ENCODE measurements at places on chromosomes 11 and 22.
A peak's percentile ranks its signal among the peaks of the same experiment; 100 is the strongest.

GRCh38 chr22:25368271-25368670 is 148.8 kb downstream of the CRYBB2 start:
- no peak for DNase-seq

GRCh38 chr11:1122664-1123002 is 35.1 kb upstream of the MUC5AC start:
- no peak for DNase-seq

- DNase-seq, result no peak
Measured at GRCh38 chr22:44442851-44443595, 55.0 kb downstream of the RTL6 start.

GRCh38 chr11:10878408-10879214 is 20.8 kb upstream of the ZBED5 start:
- peak; percentile 86 for DNase-seq

GRCh38 chr22:32951076-32951806 is 106.9 kb downstream of the SYN3 start:
- DNase-seq, result no peak

GRCh38 chr11:31783252-31783651 is 27.9 kb downstream of the PAX6 start:
- DNase-seq, result no peak

- no peak for DNase-seq
Measured at GRCh38 chr11:82194521-82194920, 539.1 kb downstream of the FAM181B start.

GRCh38 chr11:63945477-63946163 is 6.8 kb downstream of the NAA40 start:
- peak; percentile 55 for DNase-seq

- no peak for DNase-seq
Measured at GRCh38 chr22:32204040-32204855, 625 bp downstream of the RFPL2 start.

DNA sequence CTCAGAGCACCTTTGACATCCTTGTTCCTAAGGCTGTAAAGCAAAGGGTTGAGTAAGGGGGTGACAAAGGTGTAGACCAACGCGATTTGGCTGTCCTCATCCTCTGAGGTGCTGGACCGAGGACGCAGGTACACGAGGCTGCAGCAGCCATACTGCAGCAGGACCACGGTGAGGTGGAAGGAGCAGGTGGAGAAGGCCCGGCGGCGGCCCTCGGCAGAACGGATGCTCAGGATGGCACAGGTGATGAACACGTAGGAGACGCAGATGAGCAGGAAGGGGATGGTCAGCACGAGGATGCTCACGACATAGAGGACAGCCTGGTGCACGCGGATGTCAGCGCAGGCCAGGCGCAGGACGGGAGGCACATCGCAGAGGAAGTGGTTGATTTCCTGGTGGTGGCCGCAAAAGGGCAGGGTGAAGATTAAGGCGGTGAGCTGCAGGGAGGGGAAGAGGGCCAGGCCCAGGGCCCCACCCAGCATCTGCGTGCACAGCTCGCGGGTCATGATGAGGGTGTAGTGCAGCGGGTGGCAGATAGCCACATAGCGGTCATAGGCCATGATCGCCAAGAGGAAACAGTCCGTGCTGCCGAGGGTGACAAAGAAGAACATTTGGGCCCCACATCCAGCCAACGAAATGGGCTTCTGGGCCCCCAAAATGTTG is 632 bp downstream of the OR10Q1 start:
- no peak for DNase-seq

- peak; percentile 86 for DNase-seq
Measured at GRCh38 chr11:116948391-116948790, 111.0 kb upstream of the APOA1 start.

DNA sequence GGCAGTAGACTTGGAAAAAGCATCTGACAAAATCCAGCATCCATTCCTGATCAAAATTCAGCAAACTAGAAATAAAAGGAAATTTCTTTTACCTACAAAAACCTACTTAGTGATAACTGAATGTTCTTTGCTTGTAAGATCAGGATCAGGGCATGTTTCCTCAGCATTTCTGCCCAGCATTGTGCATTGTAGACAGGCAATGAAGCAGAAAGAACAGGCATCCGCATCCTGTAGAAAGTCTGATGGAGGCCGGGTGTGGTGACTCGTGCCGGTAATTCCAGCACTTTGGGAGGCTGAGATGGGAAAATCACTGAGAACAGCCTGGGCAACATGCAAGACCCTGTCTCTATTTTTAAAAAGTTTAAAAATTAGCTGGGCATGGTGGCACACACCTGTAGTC is 32.5 kb upstream of the PANX2 start:
- no peak for DNase-seq

GRCh38 chr11:131402040-131402439 is 31.6 kb downstream of the NTM start:
- peak; percentile 63 for DNase-seq

- DNase-seq, result no peak
Measured at GRCh38 chr11:78380615-78381051, 37.0 kb downstream of the GAB2 start.

DNA sequence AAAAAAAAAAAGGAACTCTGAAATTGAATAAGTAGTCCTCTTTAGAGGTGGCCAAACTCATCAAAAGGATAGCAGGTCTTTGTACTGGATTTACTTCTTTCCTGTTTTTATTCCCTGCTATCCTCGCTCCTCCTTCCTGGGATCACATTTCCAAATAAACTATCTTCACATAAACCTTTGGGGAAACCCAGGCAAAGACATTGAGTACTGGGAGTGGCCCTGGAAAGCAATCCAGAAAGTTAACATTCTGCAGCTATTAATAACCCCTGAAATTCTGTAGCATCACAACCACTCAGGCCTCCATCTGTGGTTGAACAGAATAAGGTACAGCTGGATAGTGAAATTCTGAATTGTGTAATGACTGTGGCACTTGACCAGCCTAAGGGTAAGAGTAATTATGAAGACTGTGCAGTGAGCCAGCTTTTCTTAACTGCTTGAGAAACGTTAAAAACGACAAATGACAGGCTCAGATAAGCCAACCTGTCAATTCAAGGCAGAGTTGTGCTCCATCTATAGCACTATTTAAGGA is 58.8 kb downstream of the ISX start:
- no peak for DNase-seq

DNA sequence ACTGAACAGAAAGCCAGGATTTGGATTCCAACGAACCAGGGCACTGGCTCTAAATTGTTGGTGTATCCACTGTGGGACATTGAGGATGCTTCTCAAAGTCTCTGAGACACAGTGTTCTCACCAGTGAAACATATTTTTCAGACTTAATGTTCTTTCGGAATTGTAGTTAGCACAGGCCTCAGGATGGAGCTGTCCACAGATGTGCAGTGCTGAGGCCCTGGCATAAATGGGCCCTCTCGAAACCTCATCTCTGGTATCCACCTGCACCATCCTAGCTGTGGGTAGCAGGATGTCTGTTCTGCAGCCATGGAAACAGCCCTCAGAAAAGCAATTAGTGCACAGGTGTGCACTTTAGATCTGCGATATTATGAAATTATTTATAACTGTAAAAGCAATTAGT is 656.8 kb downstream of the TBC1D22A start:
- DNase-seq, result no peak

GRCh38 chr11:13685461-13686108 is 17.1 kb downstream of the FAR1 start:
- no peak for DNase-seq

- DNase-seq, result peak; percentile 89
Measured at GRCh38 chr22:39003165-39003638, 10.9 kb upstream of the APOBEC3C start.

DNA sequence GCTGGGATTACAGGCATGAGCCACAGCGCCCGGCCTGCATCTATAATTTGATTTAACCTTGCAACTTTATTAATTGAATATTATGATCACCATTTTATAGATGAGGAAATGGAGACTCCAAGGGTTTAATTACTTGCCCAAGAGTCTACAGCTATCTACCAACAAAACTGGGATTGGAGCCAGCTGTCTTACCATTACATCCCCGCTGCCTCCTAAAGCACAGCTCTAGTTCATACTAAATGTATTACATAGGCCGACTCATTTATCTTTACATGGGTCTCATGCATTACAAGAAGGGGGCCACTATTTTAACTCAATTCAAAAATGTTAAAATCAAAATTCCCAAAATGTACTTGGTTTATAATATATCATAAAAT is 14.1 kb upstream of the TMA7B start:
- no peak for DNase-seq

DNA sequence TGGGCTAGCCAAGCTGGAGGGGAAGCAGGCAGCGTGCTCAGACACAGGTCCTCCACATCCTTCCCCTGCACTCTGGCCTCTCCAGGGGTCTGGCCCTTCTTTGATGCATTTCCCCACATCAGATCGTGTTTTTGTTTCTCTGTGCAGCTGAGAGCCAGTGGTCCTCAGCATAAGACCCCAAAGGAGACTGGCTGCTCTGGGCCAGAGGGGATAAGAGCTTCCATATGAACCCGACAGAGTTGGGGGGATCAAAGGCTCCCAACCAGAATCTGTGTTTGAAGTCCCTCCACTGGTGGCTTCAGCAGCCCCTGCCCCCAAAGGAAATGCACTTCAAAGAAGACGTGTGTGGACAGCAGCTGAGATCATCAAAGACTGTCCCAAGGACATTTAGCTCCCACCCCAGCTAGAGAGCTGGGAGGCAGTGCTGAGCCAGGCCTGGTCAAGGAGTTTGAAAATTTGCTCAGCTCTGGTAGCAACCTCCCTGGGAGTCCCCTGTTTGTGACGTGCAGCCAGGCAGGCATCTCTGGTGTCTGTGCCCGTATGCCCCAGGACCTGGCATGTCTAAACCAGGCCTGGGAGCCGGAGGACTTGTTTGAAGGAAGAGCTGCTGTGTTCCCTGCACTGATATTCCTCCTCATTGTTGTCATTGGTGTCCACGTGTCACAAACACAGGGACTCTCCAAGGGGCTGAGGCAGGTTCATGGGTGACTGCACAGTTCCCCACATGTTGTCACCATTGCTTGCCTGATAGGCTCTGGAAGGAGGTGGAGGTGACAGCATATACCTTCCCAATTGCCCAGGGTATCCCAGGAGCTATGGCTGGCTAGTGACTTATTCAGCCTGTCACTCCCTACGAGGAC is 99.0 kb downstream of the AMOTL1 start:
- no peak for DNase-seq

DNA sequence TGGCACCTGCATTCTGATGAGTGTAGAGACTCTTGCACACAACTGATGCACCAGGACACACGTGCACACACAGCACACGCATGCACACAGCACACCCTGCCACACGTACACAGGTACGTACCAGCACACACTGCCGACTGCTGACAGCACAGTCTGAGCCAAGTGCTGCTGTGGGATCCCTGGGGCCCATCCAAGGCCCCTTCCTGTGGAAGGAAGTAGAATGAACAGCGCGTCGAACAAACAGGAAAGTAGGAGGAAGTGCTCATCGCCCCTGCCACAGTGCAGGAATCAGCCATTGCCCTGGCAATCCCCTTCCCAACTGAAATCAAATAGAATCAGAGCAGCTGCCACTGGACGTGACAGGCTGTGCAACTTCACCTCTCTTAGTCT is 57.9 kb downstream of the CD82 start:
- no peak for DNase-seq

DNA sequence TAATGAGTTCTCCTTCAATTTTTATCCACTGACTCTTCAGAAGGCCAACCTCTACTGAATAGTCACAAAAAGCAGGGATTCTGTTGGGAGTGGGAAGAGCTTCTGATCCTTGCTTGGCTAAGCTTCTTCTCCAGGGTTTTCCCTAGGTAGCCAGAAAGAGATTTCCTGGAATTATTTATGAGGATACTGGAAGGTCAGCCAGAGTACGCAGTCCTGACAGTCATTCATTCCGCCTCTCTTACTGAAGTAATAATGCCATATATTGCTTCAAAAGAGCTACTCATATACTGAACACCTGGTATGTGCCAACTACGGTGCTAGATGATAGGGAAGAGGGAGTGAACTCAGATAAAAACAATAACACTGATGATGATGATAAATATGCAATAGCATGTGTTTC is 116.1 kb downstream of the CCDC34 start:
- no peak for DNase-seq
